ENCODE measurements at places on chromosomes 16 and 17.
A peak's percentile ranks its signal among the peaks of the same experiment; 100 is the strongest.

DNA sequence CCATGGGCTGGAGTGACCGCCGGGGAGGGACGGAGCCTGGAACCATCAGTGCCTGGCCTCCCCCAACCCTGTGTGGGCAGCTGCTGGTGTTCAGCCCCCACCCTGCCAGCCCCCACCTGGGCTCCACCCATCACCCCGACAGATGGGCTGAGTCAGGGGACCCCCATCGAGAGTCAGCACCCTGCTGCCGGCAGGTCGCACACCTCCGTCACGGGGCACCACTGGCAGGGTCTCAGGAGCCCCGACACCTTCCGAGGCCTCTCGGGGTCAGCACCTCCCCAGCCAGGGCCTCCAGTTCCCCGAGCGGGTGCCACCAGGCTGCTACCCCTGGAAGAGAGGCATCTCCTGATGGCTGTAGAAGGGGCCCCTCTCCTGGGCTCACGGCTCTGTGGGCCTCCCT, 38.3 kb upstream of the ACSF3 start:
- no peak for DNase-seq

GRCh38 chr16:80006241-80007215, 406.0 kb upstream of the MAF start:
- no peak for DNase-seq

DNA sequence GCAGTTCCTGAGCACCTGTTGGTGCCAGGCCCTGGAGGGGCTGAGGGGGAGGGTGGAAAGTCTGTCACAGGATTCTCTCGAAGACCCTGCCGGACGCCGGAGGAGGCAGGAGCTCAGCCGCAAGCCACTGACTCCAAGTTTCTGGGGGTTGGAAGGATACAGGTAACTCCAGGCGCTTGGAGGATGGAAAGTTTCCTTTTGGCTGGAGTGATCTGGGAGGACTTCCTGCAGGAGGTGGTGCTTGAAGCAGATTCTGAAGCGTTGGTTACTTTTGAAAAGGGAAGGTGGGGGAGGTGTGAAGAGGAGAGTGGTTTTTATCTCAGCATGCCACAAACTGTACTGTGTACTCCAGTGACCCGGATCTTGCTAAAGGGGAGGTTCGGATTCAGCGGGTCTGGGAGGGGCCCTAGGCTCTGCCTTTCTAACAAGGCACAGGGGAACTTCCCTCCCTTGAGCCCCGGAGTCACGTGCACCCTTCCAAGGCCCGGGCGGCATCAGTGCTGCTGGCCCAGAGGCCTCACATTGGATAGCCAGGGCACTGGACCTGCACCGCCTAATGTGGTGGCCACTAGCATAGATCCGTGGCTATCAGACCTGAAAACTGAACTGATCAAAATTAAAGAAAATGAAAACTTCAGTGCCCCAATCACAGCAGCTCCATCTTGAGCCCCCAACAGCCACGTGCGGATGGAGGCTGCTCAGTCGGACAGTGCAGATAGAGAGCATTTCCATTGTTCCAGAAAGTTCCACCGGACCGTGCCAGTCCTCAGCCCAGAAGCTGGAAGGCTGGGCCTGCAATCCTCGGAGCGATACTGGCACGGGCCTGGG, 42.2 kb upstream of the GSE1 start:
- no peak for DNase-seq

DNA sequence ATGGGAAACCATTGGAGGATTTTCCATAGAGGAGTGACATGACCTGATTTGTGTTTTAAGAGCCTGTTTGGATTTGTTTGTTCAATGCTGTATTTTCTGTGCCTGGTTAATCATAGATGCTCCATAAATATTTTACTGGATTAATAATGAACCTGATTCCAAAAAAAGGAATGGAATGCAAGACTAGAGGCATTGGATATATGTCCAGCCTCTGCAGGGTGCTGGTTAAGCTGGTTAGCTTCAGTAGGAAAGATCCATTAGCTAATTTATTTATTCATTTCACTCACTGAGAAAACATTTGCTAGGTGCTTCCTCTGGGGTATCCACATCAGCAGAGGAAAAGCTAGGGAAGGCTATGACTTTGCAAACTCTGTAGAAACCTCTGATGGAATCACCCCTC, 57.7 kb downstream of the SHISA9 start:
- no peak for DNase-seq

DNA sequence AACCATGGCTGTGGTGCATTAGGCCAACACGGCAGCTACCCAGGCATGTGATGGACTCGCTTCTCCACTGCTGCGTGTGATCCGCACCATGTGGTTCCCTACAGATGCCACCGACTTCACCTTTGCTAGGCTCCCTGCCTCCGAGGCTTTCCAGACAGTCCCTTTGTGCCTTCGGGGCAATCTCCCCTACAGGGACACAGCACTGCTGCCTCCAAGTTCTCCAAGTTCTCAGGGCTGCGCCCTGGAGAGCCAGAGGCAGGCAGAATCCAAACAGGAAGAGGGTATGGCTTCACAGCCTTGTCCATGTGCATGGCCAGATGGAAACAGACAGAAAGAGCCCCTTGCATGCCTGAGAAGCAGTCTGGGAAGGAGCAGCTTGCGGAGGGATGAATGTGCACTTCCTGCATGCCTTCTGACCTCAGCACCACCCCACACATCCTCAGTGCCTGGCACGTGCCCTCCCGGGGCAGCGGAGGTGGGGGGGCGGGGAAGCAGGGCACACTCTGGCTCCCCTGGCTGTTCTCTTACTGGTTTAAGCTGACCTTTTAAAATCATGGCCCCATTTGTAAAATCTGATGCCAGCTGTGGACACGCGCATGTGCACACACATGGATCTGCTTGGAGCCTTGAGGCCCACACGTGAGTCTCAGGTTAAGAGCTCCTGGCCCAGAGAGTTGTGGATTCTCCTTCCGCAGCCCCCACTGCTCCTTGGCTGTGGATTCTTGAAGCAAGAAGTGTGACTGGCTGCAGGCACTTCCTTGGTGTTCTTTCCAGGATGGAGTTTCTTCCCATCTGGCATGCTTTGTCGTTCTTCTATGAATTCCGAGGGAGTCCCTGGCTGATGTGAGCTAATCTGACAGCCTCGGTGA, 55.3 kb upstream of the MTSS2 start:
- no peak for DNase-seq

DNA sequence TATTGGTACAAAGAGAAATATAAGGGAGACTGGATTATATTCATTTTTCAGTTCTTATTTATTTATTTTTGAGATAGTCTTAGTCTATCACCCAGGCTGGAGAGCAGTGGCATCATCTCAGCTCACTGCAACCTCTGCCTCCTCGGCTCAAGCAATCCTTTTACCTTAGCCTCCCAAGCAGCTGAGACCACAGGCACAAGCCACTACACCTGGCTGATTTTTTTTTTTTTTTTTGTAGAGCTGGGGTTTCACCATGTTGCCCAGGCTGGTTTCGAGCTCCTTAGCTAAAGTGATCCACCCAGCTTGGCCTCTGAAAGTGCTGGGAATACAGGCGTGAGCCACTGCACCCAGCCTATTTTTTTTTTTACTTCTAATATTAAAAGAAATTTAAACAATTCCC, 40.1 kb upstream of the USP7 start:
- no peak for DNase-seq

GRCh38 chr16:88451586-88452481, 1.2 kb upstream of the ZFPM1 start:
- peak; percentile 33 for DNase-seq

GRCh38 chr16:4494746-4495490, 18.7 kb downstream of the HMOX2 start:
- no peak for DNase-seq

DNA sequence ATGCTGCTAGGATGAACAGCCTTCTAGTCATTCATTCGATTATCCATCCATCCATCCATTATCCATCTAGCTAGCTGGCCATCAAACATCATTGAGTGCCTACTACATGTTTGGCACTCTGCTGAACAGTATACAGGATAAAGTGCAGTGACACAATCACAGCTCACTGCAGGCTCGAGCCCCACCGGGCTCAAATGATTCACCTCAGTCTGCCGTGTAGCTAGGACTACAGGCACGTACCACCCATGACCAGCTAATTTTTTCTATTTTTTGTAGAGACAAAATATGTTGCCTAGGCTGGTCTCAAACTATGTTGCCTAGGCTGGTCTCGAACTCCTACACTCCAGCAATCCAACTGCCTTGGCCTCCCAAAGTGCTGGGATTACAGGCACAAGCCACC, 50.0 kb downstream of the SSH2 start:
- no peak for DNase-seq

- no peak for DNase-seq
Observed at GRCh38 chr16:56068314-56068713, 123.0 kb upstream of the GNAO1 start.

DNA sequence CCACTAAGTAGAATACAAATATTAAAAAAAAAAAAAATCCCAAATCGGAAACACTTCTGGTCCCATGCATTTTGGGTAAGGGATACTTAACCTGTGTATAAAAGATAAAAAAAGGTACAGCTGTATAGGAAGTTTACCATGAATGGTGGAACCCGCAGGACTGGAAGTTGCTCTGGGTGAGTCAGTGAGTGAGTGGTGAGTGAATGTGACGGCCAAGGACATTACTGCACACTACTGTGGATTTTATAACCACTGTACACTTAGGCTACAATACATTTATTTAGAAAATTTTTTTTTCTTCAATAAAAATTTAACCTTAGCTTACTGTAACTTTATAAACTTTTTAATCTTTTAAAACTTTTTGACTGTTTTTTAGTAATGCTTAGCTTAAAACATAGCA, 71.3 kb upstream of the BCAR1 start:
- DNase-seq, result no peak
